ENCODE measurements at places on chromosomes 5 and 9.

DNA sequence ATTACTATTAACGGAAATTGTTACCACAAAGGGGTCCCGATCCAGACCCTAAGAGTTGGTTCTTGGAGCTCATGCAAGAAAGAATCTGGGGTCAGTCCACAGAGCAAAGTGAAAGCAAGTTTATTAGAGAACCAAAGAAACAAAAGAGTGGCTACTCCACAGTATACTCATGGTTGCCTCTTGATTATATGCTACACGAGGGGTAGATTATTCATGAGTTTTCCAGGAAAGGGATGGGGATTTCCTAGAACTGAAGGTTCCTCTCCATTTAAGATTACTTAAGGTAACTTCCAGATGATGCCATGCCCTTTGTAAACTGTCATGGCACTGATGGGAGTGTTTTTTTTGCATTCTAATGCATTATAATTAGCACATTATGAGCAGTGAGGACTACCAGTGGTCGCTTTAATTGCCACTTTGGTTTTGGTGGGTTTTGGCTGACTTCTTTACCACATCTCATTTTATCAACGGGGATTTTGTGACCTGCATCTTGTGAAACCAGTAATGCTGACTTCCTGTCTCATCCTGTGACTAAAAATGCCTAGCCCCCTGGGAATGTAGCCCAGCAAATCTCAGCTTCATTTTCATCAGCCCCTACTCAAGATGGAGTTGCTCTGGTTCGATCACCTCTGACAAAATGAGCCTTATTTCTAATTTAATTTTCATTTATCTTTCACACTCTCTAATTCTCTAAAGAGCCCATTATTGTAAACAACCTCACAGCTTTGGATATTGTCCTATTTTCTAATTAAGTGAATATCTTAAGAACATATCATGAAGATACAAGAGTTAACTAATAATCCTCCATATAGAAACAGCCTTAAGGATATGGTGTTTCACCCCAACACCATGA lies 336.3 kb downstream of the RASEF start:
- no peak for DNase-seq

- no peak for DNase-seq
These were observed 20.4 kb upstream of the ZNF354B start for GRCh38 chr5:178839319-178839704.

GRCh38 chr5:122442938-122443337 lies 130.9 kb downstream of the SNCAIP start:
- DNase-seq = no peak

- no peak for DNase-seq
These were observed 164.2 kb downstream of the FGF1 start for GRCh38 chr5:142521706-142522105.

DNA sequence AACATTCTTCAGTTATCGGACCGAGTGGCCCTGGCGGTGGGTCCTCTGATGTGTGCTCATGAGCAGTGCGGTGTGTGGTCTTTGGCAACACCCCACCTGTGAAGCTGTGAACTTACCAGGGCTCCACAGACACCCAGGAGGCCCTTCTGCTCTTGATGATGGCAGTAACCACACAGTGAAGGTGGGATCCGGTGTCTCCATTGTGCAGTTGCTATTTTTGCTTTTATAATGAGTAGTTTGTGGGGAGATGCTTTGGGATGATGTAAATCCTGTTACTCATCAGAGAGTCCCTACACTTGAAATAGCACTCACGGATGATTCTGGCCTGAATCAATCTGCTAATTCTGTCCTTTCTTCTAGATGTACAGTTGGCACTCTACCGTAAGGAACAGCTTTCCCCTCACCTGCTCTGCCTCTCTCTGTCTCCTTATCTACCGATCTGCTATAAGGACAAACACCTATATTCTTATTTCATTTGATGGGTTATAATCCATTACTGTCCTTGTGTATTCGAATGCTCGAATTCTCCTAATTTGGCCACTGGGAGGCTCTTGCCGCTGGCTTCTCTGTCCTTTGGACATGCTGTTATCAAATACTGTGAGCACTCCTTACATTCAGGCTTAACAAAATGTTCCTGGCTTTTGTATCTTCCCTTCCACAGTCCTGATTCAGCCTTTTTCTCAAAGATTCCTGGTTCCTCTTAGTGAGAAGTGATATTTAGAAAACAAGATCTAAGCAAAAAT lies 20.2 kb downstream of the ATPSCKMT start:
- DNase-seq = no peak

- DNase-seq = no peak
These were observed 43.2 kb downstream of the BARX1 start for GRCh38 chr9:93911801-93912554.

DNA sequence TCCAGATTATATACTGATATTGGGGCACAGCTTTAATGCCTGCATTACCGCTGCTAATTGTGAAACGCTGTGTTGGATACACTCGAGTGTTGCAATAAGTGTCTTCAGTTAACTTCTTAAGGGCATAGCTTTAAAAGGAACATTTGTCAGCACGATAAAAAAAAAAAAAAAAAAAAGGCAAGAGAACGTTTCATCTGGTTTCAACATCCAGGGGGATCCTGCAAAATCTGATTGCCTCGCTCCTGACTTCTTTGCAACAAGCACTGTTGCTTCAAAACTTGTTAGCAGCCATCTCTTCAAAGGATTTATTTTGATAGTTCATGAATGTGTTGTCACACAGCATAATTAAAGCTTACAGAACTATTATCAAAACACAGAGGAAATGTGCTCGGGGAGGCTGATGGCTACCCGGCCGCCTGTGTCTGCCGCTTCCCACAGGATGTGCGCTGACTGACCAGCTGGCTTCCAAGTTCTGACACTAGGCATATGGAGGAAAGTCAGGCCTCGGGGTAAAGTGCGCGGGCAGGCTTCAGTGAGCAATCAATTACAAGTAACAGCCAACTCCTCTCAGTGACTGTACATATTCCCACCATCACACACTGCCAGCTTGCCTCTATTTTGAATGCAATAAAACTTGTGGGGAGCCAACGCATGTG lies 77.7 kb downstream of the EBF1 start:
- no peak for DNase-seq

GRCh38 chr5:67976891-67977601 lies 238.5 kb upstream of the PIK3R1 start:
- DNase-seq = no peak

DNA sequence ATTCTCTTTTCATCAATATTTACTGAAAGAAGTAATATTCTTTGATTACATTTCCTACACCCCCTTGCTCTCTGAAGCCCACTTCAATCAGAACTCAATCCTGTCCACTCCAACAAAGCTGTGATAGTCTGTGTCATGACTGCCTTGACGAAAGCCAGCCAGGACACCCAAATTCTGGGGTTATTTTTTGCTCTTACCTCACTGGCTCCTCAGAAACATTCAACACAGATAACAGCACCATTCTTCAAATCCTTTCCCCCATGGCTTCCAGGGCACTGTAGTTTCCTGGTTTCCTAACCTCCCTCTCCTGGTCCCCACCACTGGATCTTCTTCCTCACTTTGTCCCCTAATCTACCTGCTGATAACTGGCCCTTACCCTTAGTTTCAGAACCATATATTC lies 106.1 kb upstream of the FER start:
- DNase-seq = no peak

DNA sequence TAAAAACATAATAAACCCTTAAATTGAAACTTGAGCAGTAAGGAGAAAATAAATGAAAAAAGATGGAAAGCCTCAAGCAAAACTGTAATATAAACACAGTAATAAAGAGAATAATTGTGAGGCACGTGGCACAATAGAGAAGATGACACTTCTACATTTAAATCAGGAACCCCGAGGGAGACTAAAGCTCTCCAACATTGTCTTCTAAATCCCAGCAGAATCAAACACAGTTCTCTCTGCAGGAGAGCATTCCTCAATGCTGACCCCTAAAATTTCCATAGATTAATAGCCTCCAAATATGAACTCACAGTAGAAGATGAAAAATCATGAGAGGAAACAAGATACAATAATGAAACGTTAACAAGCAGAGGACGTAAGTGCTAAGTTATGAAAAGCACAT lies 721.2 kb upstream of the COX7C start:
- no peak for DNase-seq

- no peak for DNase-seq
These were observed 69.8 kb downstream of the ASTN2 start for GRCh38 chr9:117344892-117345660.

GRCh38 chr9:89790542-89791109 lies 185.8 kb downstream of the GADD45G start:
- DNase-seq = no peak

- no peak for DNase-seq
These were observed 194.6 kb downstream of the AOPEP start for GRCh38 chr9:94921092-94921471.

GRCh38 chr9:123484130-123484529 lies 128.1 kb downstream of the CRB2 start:
- no peak for DNase-seq

- DNase-seq = no peak
These were observed 481.7 kb upstream of the PAPPA start for GRCh38 chr9:115671963-115672305.

DNA sequence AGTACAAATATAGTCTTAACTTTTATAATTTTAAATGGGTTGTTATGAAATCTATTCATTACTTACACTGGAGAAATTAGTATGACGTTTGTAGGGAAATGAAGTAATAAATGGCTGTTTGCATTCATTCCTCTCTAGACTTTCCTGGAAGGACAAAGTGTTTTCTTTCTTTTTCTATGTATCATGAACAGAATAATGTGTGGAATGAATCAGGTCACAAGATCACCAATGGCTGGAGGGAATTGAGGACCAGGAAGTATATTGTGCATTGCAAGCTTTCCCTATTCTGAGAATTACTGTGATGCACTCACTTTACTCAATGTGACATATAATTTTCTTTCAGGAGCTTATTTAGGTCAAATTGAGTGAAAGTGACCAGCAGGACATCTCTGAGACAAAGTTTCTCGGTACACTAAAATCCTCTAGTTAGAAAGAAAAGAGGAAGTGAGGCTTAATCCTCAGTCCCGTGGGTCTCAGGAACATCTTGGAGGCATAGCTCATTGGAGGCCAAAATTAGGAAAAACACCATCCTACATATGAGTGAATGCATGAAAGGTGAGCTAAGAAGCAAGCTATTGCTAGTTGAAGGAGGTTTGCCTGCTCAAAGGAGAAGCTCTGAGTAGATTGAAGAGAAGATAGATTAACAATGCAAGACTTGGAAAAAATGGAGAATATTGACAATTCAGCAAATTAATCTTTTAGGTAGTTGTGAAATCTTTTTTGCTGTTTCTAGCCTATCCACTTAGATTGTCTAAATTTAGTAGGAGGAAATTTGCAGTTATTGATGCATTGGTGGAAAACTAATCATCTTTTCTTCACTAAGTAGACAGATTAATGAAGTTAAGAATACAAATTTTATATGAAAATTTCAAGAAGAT lies 28.0 kb downstream of the ERAP2 start:
- DNase-seq = no peak

DNA sequence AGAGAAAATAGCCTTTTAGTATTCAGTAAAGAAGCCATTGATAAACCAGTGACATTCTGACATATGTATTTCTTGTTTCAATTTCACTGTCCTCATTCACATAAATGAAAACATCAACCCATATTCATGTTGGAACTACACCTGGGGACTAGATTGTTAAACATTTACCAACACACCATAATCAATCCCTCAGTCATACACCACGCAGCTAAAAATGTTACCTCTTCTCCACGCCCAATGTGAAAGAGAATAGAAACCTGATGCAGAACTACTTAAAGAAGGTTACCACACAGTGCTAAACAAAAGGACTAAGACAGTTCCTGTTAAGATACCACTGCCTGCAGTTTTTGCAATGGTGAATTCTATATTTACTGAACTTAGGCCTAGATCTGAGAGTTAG lies 518.9 kb downstream of the PRELID2 start:
- no peak for DNase-seq

DNA sequence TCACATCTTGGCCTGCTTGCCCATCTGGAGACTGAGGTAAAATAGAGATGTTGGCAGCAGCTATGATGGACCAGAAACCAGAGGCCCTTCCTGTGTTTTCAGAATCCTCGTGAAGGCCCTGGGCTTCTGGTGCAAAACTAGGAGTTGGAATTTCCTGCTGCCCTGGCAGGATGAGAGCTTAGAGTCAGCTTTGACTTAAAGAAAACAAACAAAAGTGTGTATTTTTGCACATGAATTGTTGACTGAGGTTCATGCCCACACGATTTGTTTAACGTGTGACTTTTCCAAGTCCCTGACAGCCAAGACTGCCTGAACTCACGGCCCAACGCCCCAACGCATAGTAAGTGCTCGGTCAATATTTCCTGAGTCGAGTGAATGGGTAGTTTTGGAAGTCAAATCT lies 303.1 kb downstream of the MLLT3 start:
- no peak for DNase-seq

GRCh38 chr9:27665136-27665535 lies 91.9 kb upstream of the C9orf72 start:
- no peak for DNase-seq

GRCh38 chr5:83244516-83244915 lies 167.2 kb downstream of the XRCC4 start:
- no peak for DNase-seq

DNA sequence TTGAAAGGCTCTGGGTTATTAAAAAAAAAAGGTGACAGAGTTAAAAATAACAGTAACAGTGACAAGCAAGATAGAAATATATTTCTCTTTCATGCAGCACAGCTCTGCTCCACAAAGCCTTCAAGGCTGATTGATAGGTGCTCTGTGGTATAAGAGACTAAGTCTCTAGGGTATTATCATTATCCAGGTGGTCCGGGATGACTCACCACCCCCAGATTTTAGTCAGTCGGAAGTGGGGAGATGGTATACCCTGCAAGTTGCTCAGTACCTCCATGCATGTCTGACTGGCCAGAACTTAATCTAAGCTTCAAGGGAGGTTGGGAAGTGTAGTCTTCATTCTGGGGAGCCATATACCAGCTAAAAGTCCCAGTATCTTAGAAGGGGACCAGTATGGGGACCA lies 76.1 kb downstream of the SLC1A3 start:
- no peak for DNase-seq

DNA sequence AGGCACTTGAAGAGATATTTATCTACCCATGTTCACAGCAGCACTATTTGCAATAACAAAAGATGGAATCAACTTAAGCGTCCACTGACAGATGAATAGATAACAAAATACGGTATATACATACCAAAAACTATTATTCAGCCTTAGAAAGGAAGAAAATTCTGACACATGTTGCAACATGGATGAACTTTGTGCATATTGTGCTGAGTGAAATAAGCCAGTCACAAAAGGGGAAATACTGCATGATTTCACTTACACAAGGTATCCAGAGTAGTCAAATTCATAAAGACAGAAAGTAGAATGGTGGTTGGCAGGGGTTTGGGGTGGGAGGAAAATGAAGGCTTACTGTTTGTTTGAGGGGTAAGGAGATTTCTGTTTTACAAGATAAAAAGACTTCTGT lies 66.0 kb downstream of the FBN2 start:
- DNase-seq = no peak

GRCh38 chr5:98510143-98510985 lies 263.1 kb upstream of the RGMB start:
- DNase-seq = no peak
